CMK (cell line): ENCODE measurements at places on chromosomes 5 and 9.

GRCh38 chr5:156186760-156187159 lies 140.2 kb upstream of the SGCD start:
- no peak for DNase-seq

DNA sequence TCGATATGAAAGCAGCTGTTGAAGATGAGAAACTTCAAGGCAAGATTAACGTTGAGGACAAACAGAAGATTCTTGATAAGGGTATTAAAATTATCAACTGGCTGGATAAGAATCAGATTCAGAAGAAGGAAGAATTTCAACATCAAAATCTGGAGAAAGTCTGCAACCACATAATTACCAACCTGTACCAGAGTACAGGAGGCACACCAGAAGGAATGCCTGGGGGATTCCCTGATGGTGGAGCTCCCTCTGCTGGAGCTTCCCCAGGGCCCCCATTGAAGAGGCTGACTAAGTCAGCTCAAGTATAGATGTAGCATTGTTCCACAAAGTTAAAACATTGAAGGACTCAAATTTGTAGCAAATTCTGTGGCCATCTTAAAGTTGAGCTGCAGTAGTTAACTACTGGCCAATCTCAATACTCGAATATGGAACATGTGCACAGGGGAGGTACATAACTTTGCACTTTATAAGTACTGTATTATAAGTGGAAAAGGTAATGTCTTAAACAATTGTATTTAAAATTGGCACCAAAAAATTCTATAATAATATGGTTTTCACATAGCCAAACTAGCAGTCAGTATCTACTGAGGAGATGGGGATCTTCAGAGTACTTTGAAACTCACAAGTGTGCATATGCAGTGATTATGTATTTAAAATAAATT lies 237.5 kb downstream of the CHSY3 start:
- DNase-seq = no peak

GRCh38 chr9:31027678-31028077 lies 1356.8 kb upstream of the ACO1 start:
- DNase-seq = no peak

DNA sequence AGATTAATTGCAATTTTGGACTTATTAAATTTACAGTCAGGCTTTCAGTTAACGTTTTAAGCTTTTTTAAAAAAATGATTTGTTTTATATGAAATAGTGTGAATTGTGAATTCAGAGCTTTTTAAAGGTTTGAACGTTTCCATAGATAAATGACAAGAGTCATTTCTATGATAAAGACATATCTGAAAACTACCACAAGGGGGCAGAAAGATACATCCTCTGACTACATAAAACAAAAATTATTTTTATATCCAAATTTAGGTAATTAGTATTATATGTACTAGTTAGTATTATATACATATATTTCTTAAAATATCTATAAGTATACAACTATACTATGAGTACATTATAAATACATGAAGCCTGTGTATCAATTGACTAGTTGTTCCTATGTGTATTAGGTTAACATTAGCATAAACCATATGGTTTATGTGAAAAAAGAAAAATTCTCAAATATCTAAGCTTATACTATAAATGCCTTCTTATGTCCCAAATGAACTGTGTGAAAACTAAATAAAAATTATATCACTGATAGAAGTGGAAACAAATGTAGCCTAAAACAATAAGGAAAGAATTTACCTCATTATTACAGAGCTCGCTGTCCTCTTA lies 155.2 kb downstream of the MEF2C start:
- DNase-seq = no peak

GRCh38 chr9:91818647-91819403 lies 131.2 kb downstream of the ROR2 start:
- no peak for DNase-seq

DNA sequence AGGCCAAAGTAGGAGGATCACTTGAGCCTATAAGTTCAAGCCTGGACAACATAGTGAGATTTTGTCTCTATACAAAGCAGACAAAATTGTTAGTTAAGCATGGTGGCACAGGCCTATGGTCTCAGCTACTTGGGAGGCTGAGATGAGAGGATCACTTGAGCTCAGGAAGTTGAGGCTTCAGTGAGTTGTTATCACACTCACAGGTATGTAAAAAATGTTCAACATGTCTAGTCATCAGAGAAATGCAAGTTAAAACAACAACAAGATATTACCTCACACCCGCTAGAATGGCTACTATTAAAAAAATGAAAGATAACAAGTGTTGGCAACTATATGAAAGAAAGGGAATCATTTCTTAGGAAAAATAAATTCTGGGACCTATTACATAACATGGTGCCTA lies 341.5 kb upstream of the ST8SIA4 start:
- DNase-seq = no peak

DNA sequence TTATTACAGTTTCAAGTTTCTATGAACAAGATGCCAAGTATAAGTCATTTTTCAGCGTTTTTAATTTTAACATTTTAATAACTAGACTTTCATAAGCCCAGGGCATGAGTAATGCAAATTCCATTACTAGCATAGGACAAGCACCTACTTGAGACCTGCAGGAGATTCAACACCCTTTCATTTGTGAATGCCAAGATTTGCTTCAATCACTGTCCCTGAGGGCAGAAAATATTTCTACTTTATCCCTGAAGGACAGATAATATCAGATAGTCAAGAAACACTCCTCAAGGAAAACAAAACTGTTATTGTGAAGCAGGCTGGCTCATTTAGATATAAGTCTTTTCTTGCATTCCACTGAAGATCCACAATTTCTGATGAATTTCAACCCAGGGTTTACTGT lies 27.7 kb upstream of the ZNF622 start:
- no peak for DNase-seq

DNA sequence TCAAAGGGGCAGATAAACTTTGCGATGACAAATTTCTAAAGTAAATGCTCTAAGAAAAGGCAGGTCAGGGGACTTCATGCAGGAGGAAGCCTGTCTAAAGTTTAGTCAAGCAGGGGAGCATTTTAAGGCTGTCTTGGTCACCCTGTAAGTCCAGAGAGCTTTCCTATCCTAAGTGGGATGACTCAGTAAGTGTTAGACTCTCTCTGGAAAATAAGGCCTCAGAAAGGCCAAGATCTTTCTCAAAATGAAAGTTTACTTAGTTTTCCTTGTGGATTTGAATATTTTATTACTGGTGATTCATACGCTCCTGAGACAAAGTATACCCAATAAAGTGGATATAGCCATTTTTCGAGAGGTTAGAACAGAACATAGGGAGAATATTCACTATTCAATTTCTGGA lies 806.9 kb upstream of the CDH9 start:
- DNase-seq = no peak

DNA sequence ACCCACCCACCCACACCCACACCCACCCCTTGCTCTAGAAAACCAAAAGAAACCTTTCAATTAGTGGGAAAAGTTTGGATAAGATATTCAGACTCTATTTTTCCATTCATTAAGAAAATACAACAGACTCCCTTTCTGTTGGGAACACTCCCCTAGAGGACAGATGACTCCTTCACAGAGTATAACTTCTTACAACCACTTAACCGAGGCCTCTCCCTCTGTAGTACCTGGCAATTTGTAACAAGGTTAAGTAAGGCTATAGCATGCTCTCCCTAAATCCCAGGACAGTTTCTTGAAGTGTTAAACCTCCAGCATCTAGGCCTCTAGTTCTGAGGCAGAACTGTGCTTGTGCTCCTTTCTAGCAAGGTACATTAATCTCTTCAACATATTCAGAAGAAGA lies 75.9 kb upstream of the NR5A1 start:
- DNase-seq = no peak

DNA sequence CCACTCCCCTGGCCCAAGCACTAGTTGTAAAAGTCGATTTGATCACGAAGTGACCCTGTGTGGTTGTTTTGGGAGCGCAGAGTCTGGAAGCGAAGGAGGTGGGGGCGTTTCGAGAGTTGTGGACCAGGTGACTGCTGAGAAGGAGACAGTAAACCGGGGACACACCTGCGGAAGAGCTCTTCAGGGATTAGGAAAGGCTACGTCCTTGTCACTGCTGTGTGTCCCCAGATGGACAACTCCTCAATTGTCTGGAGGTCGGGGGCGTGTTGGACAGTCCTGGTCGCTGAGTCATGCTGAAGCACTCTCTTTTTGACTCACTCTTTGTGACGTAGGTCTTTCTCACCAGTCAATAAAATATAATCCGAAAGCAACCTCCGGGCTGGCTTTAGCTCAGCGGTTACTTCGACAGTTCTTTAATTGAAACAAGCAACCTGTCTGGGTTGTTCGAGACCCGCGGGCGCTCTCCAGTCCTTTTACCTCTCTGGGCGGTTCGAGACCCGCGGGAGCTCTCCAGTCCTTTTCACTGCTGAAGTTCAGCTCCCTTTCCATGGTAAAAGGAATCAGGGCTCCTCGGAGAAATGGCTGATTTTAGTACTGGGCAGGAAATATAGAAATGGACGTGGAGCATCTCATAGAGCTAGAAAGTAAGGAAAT lies 10.8 kb downstream of the ZMAT2 start:
- DNase-seq = peak; percentile 78

- DNase-seq = no peak
Measured at GRCh38 chr5:143432658-143433239, 29.3 kb upstream of the NR3C1 start.

- no peak for DNase-seq
Measured at GRCh38 chr5:14143546-14143840, 351 bp downstream of the TRIO start.

- no peak for DNase-seq
Measured at GRCh38 chr5:132406144-132406783, 36.8 kb downstream of the SLC22A5 start.

DNA sequence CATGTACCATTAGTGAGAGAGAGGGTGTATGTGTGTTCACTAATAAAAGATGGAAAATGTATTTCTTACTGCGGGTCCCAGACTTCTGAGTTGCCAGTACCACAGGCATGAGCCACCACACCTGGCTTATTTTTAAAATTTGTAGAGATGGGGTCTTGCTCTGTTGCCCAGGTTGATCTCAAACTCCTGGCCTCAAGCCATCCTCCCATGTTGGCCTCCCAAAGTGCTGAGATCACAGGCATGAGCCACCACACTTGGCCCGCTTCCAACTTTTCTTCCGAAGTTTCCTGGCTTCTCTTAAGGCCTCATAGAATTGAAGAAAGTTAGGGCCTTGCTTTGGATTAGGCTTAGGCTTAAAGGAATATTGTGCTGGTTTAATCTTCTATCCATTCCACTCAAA lies 40.4 kb upstream of the F2RL2 start:
- DNase-seq = no peak

- no peak for DNase-seq
Measured at GRCh38 chr5:19706776-19707175, 281.2 kb downstream of the CDH18 start.

GRCh38 chr5:603081-603998 lies 8.8 kb upstream of the CEP72 start:
- DNase-seq = no peak

GRCh38 chr5:82881571-82882174 lies 195.5 kb downstream of the TMEM167A start:
- DNase-seq = no peak

GRCh38 chr5:147517383-147517782 lies 7.5 kb upstream of the DPYSL3 start:
- no peak for DNase-seq

GRCh38 chr9:106733828-106734380 lies 129.1 kb upstream of the ZNF462 start:
- DNase-seq = no peak

DNA sequence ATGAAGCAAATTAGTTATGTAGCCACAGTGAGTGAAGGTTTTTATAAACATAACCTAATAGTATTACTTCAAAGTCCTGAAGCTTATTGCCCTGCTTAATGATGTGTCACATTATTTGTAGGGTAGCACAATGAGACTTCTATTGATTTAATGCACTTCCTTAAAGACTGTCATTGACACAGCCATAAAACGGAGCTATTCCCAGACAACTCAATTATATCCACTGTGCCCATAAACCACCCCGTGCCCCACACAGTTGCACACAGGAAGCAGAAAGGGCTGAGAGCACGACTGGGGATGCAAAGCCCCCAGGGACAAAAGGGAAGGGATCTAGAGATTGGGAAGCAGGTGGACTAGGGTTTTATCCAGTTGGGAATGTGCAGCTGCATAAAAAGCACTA lies 37.0 kb downstream of the TRIM32 start:
- DNase-seq = no peak

DNA sequence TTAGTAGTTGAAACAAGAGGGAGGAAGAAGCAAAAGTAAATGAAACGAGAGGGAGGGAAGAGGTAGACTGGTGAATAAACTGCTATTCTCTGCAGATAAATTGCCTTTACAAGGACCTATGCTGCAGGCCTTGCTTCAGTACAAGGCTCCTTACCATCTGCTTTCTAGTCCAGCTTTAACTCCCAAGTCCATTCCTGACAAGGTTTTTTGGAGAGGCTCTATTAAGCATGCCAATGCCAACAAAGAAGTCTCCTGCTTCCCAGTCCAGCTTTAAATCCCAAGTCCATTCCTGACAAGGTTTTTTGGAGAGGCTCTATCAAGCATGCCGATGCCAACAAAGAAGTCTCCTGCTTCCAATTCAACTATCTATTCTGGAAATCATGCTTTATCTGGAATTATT lies 244.9 kb downstream of the GABRB2 start:
- DNase-seq = no peak

DNA sequence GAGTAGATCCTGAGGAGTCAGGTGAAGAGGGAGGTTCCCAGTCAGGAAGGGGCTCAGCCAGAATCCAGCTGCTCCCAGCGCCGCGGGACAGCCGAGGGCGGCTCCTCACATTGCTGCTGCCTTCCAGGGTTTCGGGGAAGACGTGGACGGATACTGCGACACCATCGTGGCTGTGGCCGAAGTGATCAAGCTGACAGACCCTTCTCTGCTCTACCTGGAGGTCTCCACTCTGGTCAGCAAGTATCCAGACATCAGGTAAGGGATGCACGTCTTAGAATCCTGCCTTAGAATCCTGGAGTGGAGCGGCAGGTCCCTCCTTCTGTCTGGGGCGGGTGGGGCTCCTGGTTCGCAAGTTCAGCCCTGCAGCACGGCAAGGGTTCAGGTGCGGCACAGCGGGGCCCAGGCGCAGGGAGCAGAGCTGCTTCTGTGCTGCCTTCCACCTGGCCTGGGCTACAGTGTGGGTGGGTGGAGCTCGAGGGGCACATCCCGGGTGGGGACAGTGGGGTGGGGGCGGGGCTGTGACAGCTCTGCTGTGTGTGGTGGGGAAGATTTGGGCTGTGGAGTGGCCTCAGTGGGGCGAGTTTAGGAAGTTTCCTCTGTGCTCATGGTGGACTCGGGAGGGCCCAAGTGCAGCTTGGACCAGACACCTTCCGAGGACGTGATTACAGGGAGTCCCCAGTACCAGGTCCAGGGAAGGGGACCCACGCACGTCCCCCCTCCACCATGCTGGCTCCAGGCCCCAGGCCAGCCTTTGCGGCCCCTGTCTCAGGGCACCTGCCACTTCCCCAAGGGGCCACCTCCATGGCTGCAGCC lies 22.8 kb downstream of the EXOC3 start:
- DNase-seq = no peak

DNA sequence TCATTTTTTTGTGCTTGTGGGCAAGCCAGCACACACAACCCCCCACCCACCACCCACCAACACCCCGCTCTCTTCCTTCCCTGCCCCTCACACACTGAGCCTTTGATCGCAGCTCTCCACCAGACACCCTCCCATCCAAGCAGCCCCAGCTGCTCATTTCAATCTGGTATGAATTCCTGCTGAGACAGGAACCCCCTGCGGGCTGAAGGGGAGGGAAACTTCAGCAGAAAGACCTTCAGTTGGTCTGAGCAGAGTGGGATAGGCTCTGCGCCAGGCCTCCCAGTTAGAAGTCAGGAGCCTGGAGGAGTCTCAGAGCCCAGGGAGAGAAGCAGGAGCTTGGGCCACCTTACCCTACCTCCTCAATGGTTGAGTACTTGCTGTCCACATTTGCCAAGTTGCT lies 7.2 kb downstream of the PCDHGC5 start:
- no peak for DNase-seq

- no peak for DNase-seq
Measured at GRCh38 chr9:124657516-124657915, 113.6 kb downstream of the NR6A1 start.

GRCh38 chr5:73295921-73296320 lies 122.9 kb downstream of the TMEM174 start:
- no peak for DNase-seq
